ENCODE measurements at places on chromosomes 6 and 20.

DNA sequence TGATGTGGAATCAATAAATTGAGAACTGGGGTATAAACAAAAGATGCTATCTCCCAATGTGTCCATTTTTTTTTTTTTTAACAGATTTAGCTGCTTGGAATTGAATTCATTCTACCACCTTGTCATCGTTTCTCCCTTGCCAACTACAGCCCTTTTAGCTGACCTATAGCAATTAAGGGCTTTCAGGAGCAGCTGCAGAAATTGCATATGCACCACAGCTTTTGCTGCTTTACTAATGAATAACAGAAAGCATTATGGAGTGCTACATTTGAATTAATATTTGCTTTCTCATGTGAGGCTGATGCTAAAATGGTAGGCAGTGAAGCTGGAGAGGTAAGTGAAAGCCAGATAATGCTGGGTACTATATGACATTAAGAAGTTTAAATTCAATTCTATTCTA is 5.7 kb downstream of the SESN1 start:
- no peak for DNase-seq

DNA sequence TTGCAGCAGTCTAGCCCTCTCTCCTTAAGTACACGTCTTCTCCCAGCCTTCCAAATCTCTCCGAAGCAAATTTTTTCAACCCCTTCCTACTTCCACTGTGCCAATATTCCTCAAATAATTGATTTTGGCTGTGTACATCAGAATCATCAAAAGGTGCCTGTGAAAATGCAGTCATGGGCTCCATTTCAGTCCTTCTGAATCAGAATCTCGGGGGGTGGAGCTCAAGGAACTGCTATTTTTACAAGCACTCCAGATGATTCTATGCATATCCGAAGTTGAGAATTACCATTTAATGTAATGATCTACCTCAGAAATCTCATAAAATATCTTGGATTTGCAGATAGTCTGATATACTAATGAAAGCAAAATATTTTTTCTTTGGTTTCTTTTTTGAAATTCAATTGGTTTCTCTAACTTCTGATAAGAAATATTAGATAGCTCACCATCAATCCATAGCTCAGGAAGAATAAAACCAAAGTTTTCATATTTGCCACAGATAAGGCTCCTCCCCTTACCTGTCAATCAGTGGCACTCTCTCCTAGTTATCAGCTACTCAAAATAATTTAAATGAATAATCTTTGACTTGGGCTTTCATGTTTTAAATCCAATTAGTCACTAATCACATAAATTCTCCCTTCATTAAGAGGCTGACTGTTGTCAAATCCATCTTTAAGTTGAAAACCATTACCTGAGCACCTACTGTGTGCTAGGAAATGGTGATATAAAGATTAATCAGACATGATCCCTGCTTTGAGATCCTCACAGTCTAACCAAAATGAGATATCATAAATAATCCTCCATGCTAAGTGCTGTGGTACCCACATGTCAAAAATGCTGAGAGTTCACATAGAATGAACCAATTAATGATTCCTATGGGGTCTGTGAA is 36.4 kb upstream of the STXBP5 start:
- DNase-seq = no peak

GRCh38 chr20:4864311-4864752 is 137.0 kb downstream of the SLC23A2 start:
- no peak for DNase-seq

DNA sequence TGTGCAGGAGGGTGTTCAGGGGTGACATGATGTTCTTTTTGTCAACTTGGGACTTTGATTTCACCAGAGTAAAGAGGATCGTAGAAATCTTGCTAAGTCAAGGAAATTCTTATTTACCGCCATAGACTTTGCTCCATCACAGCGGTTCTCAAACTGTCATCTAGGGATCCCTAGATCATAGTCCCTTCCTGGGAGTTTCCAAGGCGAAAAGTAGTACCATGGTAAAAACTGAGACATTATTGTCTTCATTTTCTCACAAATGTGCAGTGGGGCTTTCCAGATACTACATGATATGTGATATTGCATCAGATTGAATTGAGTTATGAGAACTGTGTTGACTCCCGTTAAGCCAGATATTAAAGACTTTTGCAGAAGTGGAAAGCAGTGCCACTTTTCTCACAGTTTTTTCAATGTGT is 79.7 kb downstream of the JARID2 start:
- DNase-seq = no peak

DNA sequence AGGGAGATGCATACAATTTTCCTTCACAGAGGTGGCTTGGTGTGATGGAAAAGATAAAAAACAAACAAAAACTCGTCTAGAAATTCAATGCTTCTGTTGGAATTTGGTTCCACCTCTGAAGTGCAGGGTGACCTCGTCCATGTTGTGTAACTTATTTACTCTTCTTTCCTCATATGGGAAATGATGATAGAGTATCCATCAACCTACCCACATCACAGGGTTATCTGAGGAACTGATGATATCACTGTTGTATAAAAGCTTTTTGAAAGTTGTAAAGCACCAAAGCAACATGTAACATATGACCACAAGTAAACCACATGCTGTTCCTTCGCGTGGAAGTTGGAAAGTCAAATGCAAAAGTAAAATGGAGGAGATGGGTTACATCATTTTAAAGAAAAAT is 212.0 kb upstream of the SGK1 start:
- no peak for DNase-seq

DNA sequence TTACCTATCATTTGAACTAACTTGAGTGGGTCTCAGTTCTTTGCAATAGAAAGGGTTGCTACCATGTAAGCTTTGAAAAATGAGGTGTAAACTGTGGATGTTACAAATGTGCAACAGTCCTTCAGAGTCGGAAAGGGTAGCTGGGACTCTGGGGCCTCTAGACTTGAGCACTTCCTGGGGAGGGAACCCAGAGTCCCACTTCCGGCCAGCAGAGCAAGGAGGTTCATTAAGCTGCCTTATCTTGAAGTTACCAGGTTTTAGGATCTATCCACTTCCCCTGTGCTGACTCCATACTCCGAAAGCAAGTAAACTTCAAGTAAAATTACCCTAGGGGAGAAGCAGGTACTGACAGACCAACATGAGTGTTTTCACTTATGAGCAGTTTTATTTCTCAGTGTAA is 9.4 kb downstream of the TRIM10 start:
- DNase-seq = no peak

DNA sequence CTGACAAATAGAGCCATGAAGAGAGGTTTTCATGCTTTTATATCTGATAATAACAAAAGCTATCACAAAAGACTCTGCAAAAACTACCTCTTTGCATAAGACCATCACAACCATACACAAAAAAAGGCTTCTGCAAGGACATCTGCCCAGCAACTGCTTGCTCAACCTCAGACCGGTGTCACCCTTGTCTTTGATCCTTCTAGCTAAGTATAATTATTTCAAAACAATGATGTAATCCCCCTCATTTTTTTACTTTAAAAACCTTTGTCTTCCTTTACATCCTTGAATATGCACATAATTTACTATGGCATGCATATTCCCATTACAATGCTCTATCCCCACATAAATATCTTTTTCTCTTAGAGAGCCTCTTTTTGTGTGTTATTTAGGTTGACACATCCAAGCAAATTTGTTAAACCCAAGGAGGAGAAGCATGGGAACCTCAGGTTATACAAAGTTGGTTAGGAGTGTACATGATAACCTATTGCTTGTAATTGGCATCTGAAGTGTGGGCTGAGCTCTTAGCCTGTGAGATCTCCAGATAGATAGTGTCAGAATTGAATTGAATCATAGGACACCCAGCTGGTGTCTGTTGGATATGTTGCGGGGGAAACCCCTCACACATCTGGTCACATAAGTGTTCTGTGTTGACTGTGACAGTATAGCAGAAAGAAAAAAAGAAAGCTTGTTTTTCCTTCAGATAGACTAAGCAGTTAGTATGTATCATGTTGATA is 20.7 kb upstream of the CGA start:
- peak; percentile 32 for DNase-seq

- DNase-seq = no peak
These were observed 16.2 kb downstream of the ANKRD6 start for GRCh38 chr6:89449193-89449592.

GRCh38 chr6:141752677-141753076 is 380.0 kb upstream of the GJE1 start:
- DNase-seq = no peak

DNA sequence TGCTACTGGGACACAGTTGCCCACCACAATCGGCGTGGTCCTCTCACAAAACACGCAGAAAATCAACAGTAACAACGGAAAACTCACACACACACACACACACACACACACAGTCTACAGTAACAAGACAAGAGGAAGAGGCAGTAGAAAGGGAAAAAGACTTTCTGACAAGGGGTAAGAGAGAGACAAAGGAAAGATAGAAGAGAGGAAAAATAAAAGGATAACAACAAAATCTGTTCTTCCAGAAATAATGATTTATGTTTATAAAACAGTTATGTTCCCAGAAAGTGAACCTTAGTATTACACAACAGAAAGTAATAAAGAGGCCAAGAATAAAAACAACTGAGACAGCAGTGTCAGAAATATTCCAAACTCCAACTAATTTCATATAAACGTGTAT is 2.9 kb downstream of the RANBP9 start:
- DNase-seq = no peak

DNA sequence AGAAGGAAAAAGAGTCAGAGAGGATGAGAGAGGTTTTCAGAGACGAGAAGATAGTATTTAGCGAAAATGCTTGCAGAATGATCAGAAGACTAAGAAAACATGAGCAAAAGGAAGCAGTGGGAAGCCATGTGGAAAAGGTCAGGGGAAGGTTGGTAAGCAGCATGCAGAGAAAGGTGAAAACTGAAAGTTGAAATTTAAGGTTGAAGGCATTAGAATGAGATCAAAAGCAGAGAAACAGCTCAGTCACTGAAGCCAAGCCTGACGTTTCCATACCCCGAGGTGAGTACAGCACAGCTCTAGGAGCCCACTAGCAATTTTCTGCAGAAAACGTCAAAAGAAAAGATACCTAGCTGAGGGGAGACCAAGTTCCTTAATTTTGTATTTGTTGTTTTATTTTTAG is 19.1 kb upstream of the TFB1M start:
- peak; percentile 28 for DNase-seq

DNA sequence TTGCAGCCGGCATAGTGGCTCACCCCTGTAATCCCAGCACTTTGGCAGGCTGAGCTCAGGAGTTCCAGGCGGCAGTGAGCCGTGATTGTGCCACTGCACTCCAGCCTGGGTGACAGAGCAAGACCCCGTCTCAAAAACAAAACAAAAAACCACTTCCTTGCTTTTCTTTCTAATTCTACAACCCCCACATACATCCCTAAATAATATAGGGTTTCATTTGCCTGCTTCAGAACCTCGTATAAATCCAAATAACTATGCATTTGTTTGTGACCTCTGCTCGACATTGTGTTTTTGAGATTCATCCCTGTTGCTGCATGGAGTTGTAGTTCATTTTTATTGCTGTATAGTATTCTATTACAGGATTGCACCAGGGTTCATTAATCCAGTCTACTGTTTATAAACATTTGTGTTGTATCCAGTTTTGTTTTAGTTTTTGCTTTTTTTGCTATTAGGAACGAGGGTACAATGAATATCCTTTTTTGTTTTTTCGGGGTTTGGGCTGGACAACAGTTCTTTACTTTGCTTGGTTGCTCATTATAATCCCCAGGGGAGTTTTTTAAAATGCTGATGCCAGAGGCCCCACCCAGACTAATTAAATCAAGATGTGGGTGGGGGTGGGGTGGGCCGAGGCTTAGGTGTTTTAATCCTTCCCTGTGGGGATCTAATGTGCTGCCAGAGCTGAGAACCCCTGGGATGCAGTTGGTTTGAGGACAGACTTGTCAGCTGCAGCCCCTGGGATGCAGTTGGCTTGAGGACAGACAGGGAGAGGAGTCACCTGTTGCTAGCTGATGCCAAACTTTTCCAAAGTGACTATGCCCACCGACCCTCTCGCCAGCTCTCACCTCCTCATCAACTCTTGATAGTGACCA is 2.4 kb upstream of the SNAI1 start:
- DNase-seq = no peak

DNA sequence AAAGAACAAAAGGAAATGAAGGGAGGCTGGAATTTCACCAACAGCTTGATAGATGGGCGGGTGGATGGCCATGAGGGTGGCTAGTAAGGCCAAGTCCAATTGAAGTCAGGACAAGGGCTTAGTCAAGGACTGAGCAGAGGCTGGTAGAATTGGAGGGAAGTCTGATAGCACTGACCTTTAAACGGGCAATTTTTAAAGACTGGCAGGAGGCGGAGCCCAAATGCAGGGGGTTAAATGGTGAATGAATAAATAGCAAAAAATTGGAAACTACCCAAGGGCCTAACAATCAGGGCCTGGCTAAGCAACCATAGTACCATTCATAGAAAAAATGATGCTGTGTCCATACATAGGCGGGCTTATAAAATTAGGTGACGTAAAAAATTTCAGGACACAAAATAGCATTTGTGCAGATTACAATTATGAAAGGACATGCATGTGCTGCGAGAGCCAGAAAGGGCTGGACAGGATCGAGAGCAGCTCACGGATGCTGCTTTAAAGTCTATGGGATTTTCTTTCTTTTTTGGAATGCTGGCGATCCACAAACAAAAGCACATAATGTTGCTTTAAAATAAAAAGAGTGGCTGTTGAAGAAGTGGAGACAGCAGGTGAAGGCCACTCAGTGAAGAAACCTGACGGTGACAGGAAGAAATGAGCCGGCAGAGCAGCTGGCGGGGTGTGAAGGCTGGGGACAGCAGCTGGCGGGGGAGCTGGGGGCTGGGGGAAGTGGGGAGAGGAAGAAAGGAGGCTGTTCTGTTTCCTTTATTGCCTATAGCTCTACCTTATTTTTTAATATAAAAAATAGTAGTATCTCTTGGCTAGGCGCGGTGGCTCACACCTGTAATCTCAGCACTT is 42.8 kb upstream of the TAF8 start:
- DNase-seq = peak; percentile 61

GRCh38 chr20:9075264-9076095 is 6.6 kb downstream of the PLCB4 start:
- DNase-seq = no peak

DNA sequence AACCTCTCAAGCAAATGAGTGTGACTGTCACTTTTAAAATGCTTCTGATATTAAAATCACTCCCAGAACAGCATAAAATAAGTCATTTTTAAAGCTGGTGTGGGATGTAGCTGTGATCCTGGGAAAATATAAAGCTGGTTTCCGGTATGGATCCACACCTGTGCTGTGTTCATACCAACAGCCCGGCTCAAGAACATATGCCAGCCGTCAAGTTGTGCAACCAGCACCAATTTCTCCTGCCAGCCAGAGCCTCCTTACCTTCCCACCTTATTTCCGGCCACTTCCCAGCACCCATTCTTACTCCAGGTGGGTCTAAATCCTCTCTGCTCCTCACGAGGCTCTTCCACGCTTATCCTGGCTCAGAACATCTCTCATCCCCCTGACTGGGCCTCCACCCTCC is 50.9 kb upstream of the RPS6KA2 start:
- no peak for DNase-seq

DNA sequence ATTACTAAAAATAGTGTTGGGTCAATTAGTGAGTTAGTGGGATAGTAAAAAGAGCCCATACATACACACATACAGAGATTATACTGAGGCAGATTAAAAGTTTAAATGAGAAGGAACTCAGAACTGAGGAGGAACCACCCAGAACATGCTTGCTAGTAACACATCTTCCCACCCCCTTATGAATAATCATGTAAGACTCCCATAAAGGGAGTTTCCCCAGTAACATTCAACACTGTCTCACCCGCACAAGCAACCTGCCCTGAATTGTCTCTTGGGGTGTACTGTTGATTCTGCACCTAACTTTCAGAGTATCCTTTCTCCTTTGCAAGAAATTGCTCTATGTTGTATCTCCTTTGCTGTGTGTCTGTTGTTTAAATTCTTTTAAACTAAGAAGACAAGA is 11.1 kb upstream of the HLA-DQB2 start:
- no peak for DNase-seq

- no peak for DNase-seq
These were observed 135.2 kb downstream of the ELOVL4 start for GRCh38 chr6:79812195-79812594.

Measured in activated CD4-positive, alpha-beta T cell treated with anti-CD3 and anti-CD28 coated beads for 48 hours (primary cell).